T-cell (primary cell): ENCODE measurements at places on chromosomes 13 and 19. TPM values are rescaled to one million over a fixed set of nuclear protein-coding genes. Genes with fewer than 3 reads are reported as not detected.

DNA sequence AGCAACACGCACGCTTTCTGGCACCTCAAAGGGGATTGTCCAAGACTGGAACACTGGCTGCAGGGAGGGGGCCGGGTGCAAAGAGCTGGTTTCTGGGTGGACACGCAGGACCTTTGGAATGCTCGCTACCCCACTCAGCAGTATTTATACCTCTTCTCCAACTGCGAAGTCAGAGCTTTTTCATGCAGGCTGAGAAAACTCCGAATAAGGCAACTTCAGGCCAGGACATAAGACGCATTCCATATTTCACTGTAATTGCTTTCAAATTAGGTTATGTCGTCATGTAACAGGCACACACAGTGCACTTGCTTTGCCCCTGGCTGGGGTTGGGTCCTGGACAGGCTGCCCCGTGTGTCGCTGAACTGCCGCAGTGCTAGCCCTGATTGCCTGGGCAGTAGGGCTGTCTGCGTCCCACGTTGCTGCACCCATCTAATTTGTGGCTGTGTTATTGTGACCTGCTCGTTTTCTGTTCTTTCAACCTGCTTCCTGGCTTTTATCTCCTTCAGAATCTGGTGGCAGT lies 44.5 kb downstream of the ACTN4 start:
- no peak for DNase-seq

DNA sequence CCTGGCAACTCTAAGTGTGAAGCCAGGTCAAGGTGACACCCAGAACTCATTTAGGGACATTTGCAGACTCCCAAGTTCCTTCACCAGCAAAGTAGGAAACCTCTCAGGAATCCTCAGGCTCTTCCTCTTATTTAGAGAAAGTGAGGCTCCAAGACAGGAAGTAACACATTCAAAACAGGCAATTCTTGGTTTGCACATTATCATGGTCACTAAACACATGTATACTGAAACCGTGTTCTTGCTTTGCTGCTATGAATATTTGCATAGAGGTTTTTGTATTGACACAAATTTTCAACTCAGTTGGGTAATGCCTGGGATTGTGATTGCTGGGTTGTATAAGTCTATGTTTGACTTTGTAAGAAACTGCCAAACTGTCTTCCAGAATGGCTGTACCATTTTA lies 13.2 kb upstream of the URI1 start:
- DNase-seq: no peak

MBD3L3 gene
- not detected for total RNA-seq

DNA sequence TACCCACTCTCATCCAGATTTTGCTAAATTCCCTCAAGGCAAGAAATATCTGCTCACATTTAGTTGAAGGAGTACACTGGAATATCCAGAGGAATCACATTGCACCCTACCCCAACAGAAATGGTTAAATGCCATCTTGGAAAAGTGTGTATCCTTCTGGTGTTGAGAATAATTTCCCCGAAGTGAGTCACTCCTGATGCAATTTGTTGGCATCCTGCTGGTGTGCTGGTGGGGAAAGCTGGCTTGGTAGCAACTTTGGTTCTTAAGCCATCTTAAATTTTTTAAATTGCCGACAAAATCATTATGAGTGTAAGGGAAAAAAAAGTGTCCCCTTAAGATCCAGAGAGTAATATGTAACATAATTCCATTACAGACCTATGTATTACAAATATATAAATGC lies 337.3 kb upstream of the DACH1 start:
- DNase-seq: no peak

GRCh38 chr19:49507803-49508494 lies 4.5 kb upstream of the FCGRT start:
- DNase-seq: no peak

DNA sequence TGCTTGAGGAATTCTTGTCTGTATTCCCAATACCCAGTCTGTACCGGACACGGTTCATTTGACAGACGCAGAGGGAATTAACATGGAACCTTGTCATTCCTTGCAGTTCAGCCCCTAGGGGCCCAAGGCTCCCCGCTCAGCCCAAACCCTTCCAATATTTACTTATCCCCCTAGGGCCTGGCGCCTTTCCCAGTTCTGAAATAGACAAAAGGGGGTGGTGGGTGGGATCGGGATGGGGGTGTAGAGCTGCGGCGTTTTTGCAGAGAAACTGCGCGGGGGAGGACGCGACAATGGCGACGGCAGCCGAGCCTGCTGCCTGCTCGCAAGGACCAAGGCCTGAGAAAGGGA lies 583 bp downstream of the AKAP8L start:
- no peak for DNase-seq

DNA sequence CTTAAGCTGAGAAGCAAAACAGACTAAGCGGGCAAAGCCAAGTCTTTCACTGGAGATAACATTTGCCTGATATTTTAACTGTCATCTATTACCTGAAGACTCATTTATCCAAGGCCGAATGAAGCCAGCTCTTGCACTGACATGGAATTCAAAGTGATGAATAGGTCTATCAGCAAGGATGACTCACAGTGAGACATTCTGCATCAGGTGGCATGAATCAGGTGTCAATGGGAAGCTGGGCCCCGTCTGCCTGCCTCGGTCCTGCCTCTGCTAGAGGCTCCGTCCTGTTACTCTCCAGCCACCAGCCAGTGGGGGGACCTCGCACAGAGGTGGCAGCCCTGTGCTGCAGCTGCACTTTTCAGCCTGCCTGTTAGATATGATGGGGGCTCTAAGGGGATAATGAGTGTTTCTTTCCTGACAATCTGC lies 23.5 kb downstream of the STARD13 start:
- DNase-seq: no peak

DNA sequence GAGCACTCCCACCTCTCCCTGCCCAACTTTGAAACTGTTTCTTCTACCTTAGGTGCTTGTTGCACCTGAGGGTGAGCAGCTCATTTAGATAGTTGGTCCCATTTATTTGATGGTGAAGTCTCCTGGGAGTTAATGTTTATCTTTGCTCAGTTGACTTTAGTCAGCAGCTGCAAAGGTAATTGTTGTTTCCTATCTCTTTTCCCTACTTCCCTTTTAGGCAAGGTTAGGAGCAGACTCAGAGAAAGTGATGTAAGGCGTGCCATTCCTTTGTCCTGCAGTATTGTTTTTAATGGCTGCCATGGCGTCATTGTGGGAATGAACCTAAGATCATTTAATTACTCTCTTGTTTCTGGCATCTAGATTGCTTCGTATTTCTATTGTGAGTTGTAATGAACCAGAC lies 11.6 kb downstream of the AKAP11 start:
- no peak for DNase-seq

ZNF836 gene
- 43.9 TPM for total RNA-seq

DNA sequence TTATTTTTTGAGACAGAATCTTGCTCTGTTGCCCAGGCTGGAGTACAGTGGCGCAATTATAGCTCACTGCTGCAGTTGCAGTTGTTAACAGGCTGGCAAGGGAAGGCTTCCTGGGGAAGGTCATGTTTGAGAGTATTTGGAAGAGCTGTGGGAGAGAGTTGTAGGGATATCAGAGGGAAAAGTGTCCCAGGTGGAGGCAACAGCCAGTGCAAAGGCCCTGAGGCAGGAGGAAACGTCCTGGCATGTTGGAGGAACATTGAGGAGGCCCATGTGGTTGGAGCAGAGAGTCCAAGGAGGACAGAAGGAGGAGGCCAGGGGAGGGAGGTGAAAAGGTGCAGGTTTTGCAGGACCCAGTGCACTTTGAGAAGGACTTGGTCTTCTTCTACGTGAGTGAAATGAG lies 2.2 kb upstream of the DUS3L start:
- no peak for DNase-seq

ITPKC gene
- total RNA-seq: 9.3 TPM

GRCh38 chr13:89380101-89380500 lies 1708.9 kb downstream of the SLITRK5 start:
- DNase-seq: no peak

DNA sequence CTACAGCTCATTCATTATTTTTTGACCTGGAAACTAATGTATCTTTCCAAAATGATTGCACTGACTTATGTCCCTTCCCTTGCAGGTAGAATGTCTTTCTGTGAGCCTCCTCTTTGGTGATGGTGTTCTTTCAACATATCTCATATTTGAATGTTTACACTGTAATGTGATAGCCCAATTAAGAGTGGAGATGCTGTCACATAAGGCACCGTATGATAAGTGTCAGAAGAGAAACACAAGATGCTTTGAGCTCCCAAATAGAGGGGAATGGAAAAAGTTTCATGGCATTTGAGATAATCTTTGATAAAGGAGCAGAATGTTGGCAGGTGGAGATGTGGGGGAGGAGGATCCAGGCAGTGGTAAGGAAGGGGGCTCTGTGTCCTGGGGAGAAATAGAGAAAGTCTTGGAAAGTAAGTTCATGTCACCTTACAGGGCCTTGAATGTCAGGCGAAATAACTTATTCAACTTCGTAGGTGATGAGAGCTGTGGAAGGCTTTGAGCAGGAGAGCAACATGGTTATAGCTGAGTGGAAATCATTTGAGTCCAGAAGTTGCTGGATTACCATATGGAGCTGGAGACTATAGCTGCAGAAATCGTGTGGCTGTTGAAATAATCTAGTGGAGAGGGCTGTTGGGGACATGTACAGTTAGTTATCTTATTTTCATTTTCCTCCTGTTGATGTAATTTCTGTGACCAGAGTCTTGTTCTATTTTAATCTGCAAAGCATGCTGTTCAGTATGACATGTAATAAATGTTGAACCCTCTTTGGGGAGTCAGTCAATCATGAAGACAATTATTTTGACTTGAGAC lies 10.3 kb upstream of the RNF113B start:
- no peak for DNase-seq

DNA sequence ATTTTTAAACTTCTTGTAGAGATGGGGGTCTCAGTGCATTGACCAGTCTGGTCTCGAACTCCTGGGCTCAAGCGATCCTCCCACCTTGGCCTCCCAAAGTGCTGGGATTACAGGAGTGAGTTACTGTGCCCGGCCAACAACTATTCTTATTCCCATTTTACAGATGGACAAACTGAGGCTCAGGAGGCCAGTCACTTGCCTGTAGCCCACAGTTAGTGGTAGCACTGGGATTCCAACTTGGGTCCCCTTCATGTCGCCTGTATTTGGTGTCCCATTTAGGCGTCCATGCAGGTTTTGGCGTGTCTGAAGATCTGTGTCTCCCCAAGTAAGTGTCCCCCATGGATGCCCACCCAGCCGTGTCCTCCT lies 791 bp upstream of the AXL start:
- DNase-seq: no peak

GRCh38 chr19:51103926-51104341 lies 4.3 kb downstream of the CTU1 start:
- DNase-seq: no peak

GRCh38 chr19:2952953-2953481 lies 8.2 kb upstream of the ZNF77 start:
- no peak for DNase-seq

DNA sequence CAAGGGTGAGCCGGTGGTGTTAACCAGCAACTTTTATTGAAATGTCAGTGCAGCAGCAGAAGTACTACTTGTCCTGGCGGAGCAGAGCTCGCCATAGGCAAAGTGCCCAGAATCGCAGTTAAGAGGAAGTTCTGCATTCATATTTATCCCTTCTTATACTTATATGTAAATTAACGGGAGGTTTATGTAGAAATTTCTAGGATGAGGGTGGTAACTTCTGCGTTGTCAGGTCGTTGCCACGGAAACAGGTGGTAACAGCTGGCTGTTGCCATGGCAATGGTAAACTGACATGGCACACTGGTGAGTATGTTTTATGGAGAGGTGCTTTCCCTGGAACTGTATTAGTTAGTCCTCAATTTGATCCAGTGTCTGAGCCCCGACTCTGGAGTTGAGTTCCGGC lies 2494.9 kb upstream of the PCDH20 start:
- DNase-seq: no peak

- no peak for DNase-seq
Measured at GRCh38 chr13:106492588-106493475, 42.6 kb downstream of the EFNB2 start.
